LoVo (cell line): ENCODE measurements at places on chromosomes 1 and 21.

- no peak for DNase-seq
Measured at GRCh38 chr1:109782514-109782913, 18.8 kb upstream of the EPS8L3 start.

DNA sequence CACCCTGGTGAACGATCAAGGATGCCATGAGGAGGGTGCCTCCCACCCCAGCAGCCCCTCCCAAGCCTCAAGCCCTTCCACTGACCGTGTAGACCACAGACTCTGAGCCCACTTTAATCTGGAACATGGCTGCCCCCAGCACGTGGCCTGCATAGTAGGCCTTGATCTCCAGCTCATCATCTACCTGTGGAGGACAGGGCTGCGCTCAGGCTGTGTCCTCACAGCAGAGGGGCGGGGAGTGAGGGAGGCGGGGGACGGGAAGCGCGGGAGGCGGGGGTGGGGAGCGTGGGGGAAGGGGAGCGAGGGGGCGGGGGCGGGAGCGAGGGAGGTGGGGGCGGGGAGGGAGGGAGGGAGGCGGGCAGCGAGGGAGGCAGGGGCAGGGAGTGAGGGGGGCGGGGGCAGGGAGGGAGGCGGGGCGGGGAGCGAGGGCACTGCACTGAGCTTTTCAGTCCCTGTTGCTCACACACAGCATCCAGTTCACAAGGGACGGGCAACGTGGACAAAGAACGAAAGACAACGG, 7.1 kb downstream of the PUSL1 start:
- DNase-seq = no peak

DNA sequence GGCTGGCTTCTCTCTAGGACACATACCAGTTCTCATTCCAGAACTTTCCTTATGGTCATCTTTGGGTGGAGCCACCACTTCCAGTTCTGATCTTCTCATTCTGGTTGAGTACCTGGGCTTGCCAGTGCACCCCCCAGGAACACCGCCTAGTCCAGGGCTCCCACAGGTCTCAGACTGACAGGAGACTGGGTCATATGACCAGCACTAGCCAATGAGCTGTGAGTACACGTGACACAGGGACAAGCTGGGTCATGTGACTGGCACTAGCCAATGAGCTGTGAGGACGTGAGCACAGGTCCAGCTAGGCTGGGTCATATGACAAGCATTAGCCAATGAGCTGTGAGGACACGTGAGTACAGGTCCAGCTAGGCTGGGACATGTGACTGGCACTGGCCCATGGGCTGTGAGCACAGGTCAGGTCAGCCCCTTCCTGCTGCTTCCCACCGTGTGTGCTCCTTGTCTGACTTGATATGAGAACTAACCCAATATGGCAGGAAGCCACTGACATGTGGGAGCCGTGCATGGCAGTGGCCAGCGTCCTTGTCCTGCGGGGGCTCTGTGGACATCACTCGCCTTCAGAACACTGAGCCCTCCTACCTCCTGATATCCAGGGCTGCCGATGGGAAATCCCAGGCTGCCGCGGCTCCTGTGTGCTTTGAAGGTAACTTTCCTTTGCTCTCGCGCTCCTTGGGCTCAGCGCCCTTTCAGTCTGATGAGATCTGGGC, 22.7 kb downstream of the KRTAP10-1 start:
- DNase-seq = peak; percentile 38

GRCh38 chr1:27299385-27300271, 22.3 kb upstream of the TMEM222 start:
- DNase-seq = no peak

DNA sequence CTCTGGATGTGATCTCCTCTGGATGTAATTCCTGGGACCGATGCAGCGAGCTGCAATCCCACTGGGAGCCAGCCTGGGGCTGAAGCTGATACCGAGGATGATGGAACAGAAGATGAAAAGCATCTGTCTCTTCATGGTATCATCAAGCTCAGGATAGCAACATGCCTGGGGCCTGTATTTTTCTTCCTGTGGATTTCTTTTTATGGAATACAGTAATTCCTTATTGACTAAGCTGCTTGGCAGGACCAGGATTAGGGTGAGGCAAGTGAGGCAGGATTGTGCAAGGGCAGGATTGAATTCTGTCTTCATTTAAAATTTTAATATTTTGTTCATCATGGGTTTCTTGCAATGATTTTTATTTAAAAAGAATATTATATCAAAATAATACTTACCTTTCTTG, 86.6 kb downstream of the SLC25A24 start:
- no peak for DNase-seq

- DNase-seq = no peak
Measured at GRCh38 chr1:5648410-5649165, 343.6 kb downstream of the NPHP4 start.

DNA sequence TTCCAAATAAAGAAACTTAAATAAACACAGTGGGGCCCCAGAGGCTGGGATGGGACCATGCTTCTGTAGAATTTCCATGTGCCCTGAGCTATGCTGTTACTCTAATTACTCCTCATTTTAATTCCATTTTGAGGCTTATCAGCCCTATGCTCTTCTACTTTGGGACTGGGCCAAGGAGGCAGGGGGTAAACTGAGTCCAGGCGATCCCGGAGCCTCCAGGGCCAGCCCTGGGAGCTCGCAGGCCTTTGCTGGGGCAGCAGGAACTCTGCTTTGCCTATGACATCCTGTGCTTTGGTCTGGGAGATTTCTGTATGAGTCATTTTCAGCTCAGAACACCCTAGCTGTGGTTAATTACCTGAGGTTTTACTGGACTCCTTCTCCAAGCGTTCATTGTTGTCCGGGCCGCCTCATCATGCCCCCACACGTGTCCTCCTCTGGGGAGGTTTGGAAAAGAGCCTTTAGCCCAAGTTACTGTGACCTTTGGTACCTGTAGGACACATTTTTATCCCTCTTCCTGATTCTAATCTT, 95.7 kb downstream of the RHOU start:
- peak; percentile 84 for DNase-seq
